ENCODE measurements at places on chromosomes 4 and X.

DNA sequence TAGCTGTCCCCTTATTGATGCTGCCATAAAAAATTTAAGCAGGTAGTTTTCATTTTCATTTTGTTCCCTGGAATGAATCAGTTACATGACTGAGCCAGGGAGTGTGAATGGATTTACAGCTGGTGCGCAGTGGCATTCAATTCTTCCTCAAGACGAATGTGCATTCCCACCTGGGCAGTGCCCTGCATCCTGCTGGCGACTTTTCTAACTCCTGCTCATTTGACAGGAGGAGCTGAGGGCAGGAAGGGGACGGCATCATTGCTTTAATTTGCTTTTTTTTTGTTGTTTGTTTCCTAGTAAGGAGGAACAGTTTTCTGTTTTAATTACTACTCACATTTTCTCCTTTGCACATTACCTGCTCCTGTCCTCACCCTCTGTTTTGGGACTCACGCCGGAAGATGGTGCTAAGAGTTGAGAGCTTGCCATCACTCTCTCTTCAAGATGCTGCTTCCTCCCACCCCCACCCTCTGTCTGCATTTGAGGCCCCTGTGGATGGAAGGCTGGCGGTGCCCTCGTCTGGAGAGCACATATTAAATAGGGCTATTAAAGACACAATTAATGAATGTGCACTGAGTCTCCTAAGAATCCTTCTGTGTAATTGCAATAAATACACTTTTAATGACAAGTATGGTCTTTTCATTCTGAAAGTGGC is 35.8 kb downstream of the PSAPL1 start:
- DNase-seq, result no peak

- DNase-seq, result no peak
Observed at GRCh38 chrX:96987228-96987627, 103.5 kb downstream of the RPA4 start.

- no peak for DNase-seq
Observed at GRCh38 chr4:140807491-140808252, 51.5 kb upstream of the TBC1D9 start.

DNA sequence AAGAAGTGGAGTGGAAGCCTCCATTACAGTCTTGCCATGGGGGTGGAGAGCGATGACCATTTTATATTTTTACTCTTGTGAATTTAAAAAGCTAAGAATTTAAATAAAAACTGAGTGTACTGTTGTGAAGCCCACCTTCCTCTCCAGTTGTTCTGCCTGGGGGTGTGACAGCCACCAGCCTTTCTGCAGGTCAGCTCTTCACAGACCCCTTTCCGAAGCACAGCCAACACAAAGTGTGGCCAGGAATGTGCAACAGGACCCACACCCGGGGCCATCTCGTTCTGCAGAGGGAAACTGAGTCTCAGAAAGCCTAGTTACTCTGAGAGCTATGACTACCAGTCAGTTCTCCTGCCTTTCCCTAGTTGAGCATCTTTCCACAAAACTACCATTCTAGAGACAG is 1.4 kb downstream of the GRPEL1 start:
- no peak for DNase-seq

- peak; percentile 20 for DNase-seq
Observed at GRCh38 chrX:46649421-46650260, 76.1 kb downstream of the CHST7 start.

DNA sequence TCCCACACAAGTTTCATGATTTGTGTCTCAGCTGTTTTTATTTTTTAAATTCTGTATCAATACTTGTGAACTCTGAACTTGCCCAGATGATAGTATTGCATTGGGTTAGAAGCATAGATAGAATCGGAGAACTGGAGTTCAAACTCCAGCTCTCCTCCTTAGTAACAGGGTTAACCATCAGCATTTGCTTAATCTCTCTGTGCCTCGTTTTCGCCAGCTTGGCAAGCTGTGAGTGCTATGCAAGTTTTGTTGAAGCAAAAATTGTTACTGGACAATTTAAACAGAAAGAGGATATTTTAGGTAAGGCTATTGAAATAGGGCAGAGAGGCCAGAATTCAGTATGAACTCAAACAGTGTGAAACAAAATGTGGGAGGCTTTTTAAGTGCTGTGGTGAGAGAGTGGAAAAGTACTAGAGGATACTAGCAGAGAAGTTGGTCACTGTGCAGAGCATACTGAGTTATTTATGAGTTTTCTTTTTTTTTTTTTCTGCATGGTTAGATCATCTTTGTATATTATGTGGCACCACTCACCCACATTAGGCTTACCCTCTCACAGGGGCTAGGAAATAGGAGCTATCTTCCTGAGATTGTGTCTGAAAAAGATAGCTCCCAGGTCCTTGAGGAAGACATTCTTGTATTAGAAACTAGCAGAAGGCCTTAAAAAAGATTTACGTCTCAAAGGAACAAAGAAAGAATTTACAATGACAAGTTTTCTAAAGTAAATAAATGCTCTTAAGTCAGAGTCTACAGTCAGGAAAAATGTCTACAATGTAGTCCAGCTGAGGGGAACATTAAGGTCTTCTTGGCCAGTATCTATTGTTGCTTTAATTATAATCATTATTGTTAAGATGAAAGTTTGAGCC is 1126.6 kb downstream of the FAT4 start:
- DNase-seq, result no peak

DNA sequence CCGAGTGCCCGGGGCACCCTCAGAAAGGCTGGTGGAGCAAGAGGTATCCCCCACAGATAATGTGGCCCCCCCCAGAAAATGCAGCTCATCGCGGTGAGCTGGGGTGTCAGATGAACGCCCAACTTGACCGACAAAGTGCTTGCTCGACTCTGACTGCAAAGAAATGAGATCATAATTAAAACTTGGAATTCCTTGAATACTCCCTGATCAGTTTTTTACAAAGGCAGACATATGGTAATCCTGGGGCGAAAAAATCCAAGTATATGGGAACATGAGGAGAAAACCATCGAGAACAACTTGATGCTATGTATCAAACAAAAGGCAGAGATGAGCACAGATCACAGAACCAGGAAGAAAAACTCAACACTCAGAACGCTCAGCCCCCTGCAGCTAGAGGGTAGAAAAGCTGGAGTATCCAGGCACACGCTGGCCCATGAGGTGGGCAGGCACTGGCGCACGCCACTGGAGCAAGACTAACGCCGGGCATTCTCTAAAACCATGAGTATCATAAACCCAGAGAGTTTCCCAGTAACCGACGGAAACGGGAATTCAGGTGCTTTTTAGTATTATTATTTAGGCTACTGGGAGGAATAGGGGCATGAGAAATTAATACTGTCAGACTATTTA is 127.3 kb downstream of the AFAP1 start:
- no peak for DNase-seq

DNA sequence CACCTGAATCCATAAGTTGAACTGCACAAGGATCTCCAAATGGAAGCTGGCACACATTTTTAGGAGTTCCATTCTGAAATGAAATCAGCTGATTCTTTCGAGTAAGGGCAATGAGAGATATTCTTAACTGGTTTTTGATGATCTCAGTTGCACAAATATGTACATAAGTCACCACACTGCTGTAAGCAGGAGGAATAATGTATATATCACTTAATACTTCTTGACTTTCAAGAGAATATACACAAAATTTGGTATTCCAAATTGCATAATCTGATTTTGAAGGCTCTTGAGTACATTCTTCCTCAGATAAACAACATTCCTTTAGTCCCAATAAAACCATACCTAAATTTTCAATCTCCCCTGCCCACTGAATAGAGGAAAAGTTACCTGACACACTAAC is 8.2 kb downstream of the FANCB start:
- DNase-seq, result no peak

GRCh38 chrX:78886550-78886949 is 58.6 kb upstream of the P2RY10 start:
- DNase-seq, result peak; percentile 0

DNA sequence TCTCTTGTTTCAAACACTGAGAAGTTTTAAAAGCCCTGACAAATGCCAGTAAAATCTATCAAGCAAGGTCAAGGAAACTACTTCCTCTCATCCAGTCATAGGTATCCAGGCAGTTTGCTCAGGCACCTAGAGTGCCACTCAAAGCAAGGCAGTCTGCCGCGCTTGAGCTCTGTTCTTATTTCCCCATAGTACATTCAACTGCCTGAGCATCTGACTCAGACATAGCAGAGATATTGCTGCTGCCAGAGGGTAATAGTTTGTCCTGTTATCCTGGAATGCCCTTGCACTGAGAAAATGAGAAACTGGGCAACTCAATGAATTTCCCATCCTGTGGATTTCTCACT is 16.1 kb upstream of the ATP8A1 start:
- DNase-seq, result peak; percentile 64

GRCh38 chr4:90186229-90186628 is 59.0 kb downstream of the CCSER1 start:
- no peak for DNase-seq

GRCh38 chr4:122007016-122007415 is 55.2 kb upstream of the TRPC3 start:
- DNase-seq, result no peak

GRCh38 chr4:85132570-85132969 is 166.1 kb upstream of the WDFY3 start:
- DNase-seq, result no peak

GRCh38 chr4:70892086-70892769 is 9.9 kb upstream of the MOB1B start:
- no peak for DNase-seq

GRCh38 chr4:55758066-55758465 is 61.5 kb upstream of the EXOC1L start:
- DNase-seq, result peak; percentile 50

DNA sequence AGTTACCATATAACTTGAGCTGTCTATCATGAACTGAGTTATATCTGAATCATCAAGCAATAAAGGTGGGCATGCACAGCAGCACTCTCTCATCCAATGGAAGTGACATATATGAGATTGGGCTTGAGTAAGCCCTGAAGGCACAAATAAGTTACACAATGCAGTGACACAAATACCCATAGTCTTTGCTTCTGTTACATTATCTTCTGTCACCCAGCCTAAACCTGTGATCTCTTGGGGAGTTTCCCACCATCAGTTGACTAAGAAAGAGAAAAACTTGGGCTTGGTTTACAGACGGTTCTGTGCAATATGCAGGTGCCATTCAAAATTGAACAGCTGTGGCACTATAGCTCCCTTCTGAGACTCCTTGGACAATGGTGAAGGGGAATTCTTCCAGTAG is 138.8 kb upstream of the IL15 start:
- DNase-seq, result no peak

GRCh38 chrX:155949098-155949497 is 48.4 kb upstream of the IL9R start:
- DNase-seq, result no peak

GRCh38 chr4:717601-718320 is 12.1 kb downstream of the PCGF3 start:
- no peak for DNase-seq
